ENCODE measurements at places on chromosomes 13 and 19. TPM values are rescaled to one million over a fixed set of nuclear protein-coding genes. Genes with fewer than 3 reads are reported as not detected.

MPV17L2 gene
- 38.2 TPM for polyA plus RNA-seq

C19orf73 gene
- 0.84 TPM for polyA plus RNA-seq

TNFRSF19 gene
- 0.19 TPM for polyA plus RNA-seq

SIGLEC7 gene
- not detected for polyA plus RNA-seq

PVR gene
- 66.8 TPM for polyA plus RNA-seq

Measured in mammary epithelial cell (primary cell).